ENCODE measurements at places on chromosomes 4 and X.

GRCh38 chr4:154984148-154984547 lies 203.1 kb downstream of the RBM46 start:
- no peak for DNase-seq

DNA sequence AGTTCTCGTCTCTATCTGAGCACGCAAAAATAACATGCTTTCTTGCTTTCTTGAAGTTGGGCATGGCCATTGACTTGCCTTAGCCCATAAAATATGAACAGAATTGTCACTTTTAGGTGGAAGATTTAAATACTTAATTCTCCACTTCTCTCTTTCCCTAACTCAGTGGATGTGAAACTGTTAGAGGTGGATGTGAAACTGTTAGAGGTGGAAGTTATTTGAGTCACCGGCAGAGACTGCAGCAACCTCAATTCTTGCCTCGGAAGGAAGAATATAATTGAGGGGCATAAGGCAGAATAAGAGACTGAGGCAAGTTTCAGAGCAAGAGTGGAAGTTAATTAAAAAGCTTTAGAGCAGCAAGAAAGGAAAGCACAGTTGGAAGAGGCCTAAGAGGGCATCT lies 2.8 kb upstream of the PARM1 start:
- no peak for DNase-seq

- peak; percentile 81 for DNase-seq
Measured at GRCh38 chr4:170089668-170090351, at the start of gene AADAT. Gene AADAT, minus strand, starts transcription at chr4:170089956. Its CDS starts 266 bp downstream, at chr4:170089690.

GRCh38 chrX:124328765-124329164 lies 3.7 kb upstream of the TEX13D start:
- DNase-seq, result peak; percentile 16
